ENCODE measurements at places on chromosomes 12 and 14.
A peak's percentile ranks its signal among the peaks of the same experiment; 100 is the strongest.

- peak; percentile 23 for DNase-seq
Observed at GRCh38 chr14:53953002-53953827, 3.4 kb downstream of the BMP4 start.

DNA sequence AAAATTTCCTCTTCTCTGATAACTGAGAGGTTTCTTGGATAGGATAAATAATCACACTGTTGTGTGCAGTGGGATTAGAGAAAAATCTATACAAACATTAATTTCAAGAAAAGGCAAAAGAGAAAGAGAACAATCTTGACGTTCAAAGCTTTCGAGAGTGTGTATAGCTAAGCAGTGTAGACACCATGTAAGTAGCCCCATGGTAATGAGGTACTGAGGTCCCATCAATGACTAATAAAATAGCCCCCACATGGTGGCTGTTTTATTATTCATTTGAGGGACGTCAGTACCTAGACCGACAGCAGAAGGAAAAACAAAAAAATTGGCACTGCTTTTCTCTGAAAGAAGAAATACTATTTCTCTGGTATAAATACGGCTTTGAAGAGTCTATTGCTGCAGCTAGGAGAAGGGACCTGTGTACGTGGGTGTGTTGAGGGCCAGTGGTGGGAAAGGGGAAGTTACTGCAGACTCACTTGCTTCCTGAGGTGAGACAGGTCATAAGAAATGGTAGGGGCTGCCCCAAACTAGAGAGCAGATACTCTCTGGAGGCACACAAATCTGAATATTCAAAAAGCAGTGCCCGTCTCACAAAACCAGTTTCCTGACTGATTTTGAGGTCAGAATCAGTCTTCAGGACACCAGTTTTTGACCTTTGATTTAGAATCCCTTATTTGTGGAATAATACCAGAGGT is 339.8 kb downstream of the EMP1 start:
- DNase-seq = no peak

GRCh38 chr12:93634416-93634815 is 42.8 kb upstream of the CRADD start:
- no peak for DNase-seq

GRCh38 chr12:102479099-102479885 is 1.1 kb downstream of the IGF1 start:
- no peak for DNase-seq

DNA sequence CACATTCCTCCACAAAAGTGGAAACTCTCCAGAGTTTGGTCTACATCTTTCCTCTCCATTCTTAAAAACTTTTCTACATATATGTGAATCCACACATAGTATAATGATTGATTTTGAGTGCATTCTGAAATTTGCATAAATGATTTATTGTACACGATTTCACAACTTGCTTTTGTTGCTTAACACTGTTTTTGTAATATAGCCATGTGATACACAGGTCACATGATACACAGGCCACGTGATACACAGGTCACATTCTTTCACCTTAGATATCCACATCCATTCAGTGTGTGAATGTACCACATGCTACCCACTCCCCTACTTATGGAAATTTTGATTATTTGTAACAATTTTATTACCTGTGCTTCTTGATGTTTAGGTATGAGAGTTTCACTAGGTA is 319.1 kb downstream of the ZFP36L1 start:
- no peak for DNase-seq

DNA sequence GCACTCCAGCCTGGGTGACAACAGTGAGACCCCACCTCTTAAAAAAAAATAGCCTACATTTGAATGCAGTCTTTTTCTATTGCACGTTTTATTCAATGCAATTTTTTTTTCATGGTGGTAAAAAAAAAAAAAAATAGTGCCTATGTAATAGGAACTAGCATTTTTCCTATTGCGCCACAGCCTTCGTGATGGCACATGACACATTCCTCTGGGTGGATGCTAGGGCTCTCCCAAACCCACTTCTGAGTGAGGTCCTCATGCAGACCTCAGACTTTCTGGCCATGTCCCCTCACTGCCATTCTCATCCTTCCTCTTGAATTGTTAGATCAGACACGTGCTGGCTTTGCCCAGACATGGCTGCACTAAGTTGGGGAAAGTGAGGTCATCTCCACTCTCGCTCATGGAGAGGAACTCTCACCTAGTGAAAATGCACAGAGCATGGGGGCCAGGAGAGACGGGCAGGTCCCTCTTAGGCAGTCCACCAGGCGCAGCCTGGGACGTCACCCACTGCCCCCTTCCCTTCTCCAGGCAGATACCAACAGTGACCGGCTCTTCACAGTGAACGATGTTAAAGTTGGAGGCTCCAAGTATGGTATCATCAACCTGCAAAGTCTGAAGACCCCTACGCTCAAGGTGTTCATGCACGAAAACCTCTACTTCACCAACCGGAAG is 19.2 kb downstream of the DCAF4 start:
- no peak for DNase-seq

GRCh38 chr14:78448164-78449094 is 278.3 kb downstream of the NRXN3 start:
- DNase-seq = peak; percentile 66

Measured in NCI-H187 (cell line).